ENCODE measurements at places on chromosomes 7 and 10.

DNA sequence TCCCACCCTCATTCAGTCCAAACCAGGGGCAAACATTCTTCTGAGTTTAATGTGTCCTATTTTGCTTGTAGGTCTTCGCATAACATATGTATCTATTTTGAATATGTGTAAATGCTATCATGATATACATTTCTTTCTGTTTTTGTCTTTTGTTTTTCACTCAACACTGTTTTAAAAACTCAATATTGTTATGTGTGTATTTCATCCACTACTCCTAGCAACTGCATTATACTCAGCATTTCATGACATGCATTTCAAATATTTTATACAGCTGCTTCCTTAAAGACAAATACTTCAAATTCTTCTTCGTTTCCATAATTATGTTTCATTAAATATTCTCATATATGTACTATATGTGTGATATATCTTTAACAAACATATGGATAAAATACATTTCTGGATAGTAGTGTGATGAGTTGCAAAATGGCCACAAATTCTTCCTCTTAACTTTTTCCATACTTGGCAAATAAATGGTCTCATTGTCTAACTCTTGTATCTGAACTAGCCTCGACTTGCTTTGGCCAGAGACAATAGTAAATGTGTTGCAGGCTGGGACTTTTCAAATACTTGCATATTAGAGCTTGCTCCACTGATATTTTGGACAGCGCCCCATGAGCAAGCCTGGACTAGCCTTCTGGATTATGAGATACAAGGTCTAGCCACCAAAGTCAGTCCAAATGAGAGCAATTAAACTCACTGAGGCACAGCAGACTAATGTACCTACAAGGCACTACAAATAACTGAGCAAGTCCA, 539.7 kb upstream of the KCND2 start:
- DNase-seq = no peak

- no peak for DNase-seq
These were observed 67.5 kb upstream of the CUX1 start for GRCh38 chr7:101749891-101750290.

DNA sequence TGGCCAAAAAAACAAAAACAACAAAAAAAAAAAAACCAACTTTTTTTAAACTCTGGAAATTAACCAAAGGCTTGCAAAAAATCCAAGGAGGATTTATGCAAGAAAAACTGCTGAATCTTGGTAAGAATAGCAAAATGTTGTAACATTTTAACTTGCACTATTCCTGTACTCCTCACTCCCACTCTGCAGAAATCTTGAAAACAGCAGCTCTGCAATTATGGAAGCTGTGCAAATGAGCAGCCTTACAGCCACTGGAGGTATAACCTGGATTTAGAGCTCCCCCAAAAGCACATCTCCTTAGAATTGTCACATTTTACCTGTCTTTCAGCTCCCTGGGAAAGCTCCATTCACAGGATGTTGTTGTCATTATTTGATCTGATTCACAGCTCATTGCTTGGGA, 41.8 kb upstream of the LRGUK start:
- DNase-seq = no peak

- DNase-seq = no peak
These were observed 33.4 kb upstream of the WASL start for GRCh38 chr7:123782071-123782798.

GRCh38 chr10:98649170-98649569, 202.4 kb upstream of the HPS1 start:
- DNase-seq = no peak

GRCh38 chr7:19491821-19492452, 216.9 kb downstream of the POLR1F start:
- no peak for DNase-seq

DNA sequence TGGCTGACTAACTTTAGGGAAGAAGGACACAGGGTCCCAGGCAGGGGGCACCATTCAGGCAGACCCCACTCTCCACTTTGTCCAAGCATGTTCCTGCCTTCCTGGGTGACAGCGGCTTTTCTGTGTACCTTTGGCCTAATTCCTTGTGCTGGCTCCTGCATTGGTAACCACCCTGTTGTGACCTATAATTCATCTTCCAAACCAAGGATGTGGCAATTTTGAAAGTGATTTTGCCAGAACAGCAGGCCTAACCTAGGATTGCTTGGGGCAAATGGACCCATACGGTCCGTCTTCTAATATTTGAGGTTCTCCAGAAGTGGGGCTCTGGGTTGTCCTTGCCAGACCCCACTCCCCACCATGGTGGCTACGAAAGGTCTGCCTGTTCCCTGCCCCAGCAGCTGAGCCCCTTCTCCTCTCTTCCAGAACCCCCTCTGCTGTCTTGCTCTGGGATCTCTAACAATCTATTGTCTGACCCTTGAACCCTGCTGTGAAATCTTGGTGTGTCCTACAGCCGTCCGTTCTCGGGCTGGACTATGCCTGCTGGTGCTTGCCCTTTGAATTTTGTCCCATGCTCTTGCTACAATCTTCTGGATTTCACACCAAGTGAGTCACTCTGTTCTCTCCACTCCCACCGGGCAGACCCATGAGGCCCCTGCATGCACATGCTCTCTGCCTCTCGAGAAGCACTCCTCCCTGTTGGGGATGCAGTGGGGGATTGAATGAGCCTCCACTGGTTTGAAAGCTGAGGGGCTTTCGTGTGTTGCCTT, 316.0 kb downstream of the CXCL12 start:
- DNase-seq = no peak

DNA sequence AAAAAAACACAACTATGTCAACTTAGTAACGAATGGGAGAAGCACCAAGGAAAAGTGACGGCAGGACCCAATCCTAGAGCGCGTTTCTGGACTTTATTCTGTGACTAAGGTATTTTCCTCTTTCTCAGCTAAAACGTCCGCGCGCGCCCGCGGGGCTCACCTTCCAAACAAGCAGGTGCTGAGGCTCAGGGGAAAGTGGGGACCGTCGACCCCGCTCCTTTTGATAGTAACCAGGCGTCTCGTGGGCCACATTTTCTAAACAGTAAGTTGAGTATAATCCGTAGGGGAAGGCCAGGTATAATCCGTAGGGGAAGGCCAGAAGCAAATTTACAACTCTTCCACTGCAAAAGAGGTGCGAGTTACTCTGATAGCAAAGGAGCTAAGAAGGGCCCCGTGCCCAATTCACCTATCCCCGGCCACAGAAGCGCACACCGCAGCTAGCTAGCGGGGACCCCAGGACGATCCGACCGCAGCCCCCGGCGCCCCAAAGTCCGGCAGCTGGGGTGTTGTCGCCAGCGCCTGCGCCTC, 743 bp downstream of the MKI67 start:
- DNase-seq = peak; percentile 15

DNA sequence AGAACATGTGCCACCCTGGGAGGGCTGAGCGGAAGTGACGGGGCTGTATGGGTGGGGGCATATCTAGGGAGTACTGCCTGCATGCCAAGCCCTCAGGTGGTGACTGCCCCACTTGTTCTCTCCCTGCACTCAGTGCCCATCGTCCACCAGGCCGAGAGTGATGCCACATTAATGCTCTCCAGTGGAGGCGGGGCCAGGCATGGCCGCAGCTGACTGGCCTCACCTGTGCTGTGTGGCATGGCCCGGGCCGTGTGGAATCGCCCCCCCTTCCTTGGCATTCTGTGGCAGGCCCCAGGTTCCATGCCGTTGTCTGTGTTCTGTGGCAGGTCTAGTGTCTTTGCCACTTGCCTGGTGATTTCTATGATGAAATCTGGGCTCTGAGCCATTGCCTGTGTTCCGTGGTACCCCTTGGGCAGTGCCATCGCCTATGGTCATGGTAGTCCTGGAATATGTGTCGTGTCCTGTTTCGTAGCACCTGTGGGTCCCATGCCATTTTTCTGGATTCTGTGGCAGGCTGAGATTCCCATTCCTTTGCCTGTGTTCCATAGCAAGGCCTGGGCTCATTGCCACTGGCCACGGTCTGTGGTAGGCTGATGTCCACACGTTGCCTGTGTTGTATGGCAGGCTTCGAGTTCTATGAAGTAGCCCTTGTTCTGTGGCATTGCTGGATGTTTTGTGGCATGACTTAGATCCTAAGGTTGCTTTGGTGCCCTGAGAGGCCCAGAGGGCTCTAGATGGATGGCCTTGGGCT, 8.9 kb downstream of the FLNC start:
- no peak for DNase-seq

DNA sequence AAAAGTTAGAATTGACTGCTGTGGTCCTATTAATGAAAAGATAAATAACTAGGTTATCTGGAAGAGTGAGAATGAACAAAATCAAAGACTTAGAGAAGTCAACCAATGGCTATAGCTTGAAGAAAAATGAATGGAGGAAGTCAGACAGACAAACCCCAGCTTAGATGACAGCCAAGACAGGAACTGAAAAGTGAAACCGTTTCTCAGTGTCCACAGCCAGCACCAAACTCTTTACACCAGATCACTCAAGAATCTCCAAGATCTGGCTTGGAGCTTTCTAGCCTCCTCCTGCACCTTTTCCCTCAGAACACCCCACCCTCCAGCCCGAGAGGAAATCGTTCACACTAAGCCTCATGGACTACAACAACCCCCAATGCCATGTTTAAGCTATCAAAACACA, 167.0 kb downstream of the SFMBT2 start:
- DNase-seq = peak; percentile 16

- no peak for DNase-seq
These were observed 4.8 kb upstream of the REPIN1 start for GRCh38 chr7:150363872-150364271.

DNA sequence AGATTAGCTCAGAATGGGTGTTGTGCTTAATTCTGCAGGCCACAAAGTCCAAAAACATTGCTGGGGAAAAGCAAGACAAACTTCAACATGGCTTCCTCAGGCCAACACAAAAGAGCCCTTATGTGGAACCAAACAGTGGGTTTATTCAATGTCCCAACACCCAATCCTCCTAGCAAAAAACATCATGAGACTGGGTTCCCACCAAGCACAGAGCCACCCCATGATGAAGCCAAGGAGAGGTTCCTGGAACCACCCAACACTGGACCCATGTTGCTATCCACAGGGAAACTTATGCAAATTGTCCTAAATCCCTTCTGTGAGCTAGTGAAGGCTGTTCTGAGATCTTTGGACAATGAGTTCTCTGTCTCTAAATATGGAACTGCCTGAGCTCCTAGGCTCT, 24.0 kb downstream of the SLC25A13 start:
- no peak for DNase-seq

DNA sequence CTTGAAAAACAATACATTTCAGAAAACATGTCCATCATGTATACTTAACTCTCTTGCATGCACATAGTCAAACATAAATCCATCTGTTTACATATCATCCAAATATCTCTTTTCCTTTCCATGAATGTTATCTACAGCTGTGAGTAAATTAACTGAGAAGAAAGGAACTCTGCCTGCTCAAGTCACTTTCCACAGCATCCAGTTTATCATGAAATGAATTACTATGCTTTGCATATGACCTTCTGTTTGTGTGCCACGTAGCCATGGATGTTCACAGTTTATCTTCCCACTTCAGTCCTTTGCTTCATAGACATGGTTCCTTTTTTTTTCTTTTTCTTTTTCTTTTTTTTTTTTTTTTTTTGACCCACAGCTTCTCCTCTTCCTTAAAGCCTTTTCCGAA, 39.6 kb downstream of the BZW2 start:
- no peak for DNase-seq

GRCh38 chr7:142442396-142442795, 184.5 kb upstream of the PRSS58 start:
- no peak for DNase-seq

DNA sequence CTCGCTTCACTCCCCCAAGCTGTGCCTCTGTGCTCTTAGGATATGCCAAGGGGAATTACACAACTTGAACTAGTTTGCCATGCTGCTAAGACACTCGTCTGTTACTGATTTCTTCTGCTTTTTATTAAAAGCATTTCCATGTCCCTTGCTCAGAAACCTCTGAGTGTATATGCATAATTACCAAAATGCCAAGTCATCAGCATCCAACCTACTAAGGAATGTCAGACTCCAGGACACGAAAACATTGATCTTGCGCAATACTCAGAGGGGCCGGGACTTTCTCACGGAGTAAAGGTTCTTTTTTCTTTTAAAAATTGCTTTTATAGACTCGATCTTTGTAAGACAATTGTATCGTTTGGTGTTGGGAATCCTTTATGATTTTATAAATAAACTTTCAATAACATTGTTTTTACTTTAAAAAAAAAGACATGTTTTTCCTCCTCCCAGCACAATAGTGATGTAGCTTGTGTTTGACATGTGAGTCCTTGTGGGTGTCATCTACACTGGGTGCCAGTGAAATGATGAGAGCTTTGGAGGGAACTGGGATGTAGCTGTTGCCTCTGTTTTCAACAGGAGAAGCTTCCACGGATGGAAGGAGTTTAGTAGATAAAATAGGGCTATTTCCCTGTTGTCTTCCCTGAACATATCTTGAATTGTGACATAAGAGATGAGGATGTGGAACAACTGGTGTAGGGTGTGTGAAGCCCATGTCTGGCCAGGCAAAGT, 43.6 kb downstream of the CNNM1 start:
- no peak for DNase-seq

- DNase-seq = no peak
These were observed 525.8 kb downstream of the KIF20B start for GRCh38 chr10:90227217-90227656.

- no peak for DNase-seq
These were observed 630.4 kb upstream of the FOXK1 start for GRCh38 chr7:4051696-4052095.

GRCh38 chr7:25095516-25096345, 29.3 kb downstream of the CYCS start:
- no peak for DNase-seq

DNA sequence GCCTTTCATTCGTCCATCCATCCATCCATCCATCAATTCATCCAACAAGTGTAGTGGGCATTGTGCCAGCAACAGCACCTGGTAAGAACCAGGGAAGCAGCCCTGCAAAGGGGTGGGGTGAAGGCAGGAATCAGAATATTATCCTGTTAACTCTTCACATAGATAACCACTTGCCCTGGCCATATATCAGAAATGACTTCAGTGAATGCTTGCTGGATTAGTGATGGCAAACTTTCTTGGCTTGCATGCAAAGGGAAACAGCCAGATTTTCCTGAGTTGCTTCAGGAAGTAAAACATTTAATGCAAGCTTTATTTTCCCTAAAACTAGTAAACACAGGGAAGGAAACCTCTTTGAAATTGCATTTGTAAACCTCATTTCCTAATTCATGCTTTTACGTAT, 743 bp downstream of the OR2A5 start:
- DNase-seq = no peak

DNA sequence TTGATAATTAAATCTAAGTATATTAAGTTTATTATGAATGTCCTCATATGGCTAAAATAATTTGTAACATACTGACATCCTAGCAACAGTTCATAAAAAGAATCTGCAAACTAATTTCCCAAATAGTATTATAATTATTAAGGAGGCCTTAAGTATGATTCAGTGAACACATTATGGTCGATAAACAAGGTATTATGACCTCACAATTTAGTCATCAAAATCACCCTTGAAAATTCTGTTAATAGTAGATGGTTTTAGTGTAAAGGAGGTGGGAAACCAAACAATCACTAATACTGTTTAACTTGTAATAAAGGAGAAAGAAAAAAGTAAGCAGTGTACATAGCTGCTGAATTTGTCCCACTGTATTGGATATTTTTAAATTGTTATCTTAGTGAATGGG, 2.1 kb downstream of the ETV1 start:
- DNase-seq = no peak

- DNase-seq = no peak
These were observed 571 bp upstream of the PRKAR2B start for GRCh38 chr7:107043921-107044346.

GRCh38 chr10:21519941-21520436, 5.5 kb downstream of the SKIDA1 start:
- DNase-seq = no peak

- DNase-seq = no peak
These were observed 178.4 kb downstream of the ARHGAP12 start for GRCh38 chr10:31749981-31750840.

GRCh38 chr10:129968020-129968852, 4.2 kb upstream of the EBF3 start:
- DNase-seq = no peak
